ENCODE measurements at places on chromosomes 12 and 14.

DNA sequence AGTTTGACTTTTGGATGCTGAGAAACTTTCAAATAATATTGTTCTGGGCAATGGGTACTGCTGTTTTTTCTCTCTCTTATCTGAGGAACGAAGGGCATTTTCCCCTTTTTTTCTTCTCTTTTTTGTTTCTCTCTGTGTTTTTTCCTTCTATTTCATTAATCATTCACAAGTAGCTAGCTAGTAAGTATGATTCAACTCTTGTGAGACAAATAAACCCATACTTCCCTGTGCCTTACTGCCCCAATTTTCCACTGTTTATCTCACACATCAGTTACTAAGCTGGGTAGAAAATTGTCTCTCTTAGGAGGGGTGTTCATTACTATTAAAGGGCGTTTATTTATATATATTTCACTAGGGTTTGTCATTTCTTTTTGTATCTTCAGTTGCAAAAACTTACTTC, 437.6 kb downstream of the RERGL start:
- H3K27me3 ChIP-seq, result no peaks in the 10 kb centered on the region
- H3K27ac ChIP-seq, result no peak overlapping the region
- H3K4me1 ChIP-seq, result no peaks in the 10 kb centered on the region
- H3K4me3 ChIP-seq, result no peak overlapping the region

DNA sequence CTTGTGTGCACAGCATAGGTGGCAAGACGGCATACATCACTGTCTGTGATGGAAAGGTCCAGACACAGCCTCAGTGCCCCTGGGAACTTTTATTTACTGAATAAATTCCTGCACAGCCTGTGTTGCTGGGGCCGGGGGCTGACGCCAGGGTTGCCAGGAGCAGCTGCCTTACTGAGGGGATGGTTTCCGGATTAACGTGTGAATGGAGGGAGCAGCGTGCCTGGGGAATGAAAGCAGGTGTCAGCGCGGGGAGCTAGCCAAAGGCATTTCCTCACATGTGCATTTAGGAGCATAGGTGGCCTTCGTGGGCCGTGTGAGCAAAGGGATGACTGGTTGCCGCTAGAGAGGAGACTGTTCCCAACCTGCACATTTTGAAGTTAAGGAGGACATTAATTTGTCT, 41.6 kb downstream of the SFSWAP start:
- H3K4me3 ChIP-seq, result no peak overlapping the region
- peaks cover 60% of the 10 kb centered on the region for H3K36me3 ChIP-seq
- H3K27me3 ChIP-seq, result no peaks in the 10 kb centered on the region
- H3K27ac ChIP-seq, result no peak overlapping the region
- no peaks in the 10 kb centered on the region for H3K4me1 ChIP-seq

DNA sequence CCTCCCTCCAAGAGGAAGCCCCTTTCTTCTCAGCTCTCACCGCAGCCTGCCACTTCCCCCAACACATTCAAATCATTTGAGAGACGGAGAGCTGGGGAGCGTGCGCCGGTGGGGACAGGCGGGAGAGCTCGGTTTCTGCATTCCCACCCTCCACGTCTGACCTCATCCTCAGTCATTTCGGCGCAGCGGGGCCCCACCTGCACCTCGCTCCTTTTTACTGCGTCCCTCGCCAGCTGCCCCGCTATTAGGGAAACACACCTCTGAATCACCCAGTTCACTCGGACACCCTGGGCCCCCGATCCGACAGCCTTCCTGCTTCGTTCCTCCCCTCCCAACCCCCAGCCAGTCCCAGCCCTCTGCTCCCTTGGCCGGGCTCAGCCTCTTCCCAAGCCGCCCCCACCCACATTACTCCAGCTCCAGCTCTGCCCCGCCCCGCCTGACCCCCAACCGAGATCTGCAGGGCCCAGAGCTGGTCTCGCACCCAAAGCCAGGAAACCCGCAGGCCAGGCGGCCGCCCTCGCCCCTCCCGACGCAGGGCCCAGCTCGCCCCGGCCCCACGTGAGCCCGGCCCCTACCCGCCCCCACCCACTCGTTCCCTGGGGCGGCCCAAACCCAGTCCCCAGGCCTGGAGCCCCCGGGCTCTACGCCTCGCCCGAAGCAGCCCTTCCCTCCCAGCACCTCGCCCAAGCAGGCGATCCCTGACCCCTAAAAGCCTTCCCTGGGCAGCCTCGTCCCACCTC, 783 bp downstream of the CORO1C start:
- no peaks in the 10 kb centered on the region for H3K36me3 ChIP-seq
- no peaks in the 10 kb centered on the region for H3K27me3 ChIP-seq
- H3K27ac ChIP-seq, result peak overlapping the region; percentile 98
- DNase-seq, result no peak
- peaks cover 53% of the 10 kb centered on the region for H3K4me1 ChIP-seq
- H3K4me3 ChIP-seq, result peak overlapping the region; percentile 88

GRCh38 chr12:132360410-132360809, 31.0 kb upstream of the GALNT9 start:
- no peaks in the 10 kb centered on the region for H3K27me3 ChIP-seq
- no peak overlapping the region for H3K27ac ChIP-seq
- no peak overlapping the region for H3K4me3 ChIP-seq
- DNase-seq, result no peak

DNA sequence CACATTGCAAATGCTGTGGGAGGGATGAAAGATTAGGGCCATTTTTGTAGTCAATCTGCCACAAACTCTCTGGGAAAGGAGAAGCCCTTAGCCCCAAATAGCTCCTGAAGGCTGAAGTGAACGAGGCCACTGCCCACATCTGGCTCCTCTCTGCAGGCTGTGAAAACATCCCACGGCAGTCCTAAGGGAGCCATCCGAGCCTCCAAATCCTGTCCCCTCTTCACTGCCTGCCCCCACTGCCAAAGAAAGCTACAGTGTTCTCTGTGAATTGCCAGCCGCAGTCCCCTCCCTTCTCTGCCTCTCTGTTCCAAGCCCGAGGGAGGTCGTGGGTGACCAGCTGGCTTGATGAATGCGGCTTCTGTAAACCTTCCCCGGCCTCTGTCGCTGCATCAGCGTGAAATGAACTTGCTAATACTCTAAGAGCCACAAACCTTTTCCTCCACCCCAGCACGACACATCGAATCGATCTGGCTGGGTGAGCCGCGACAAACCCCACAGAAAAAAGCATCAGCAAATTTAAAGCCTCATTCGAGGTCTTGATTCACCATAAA, 180.7 kb upstream of the NRXN3 start:
- no peaks in the 10 kb centered on the region for H3K4me1 ChIP-seq
- no peak overlapping the region for H3K27ac ChIP-seq
- no peaks in the 10 kb centered on the region for H3K27me3 ChIP-seq
- H3K4me3 ChIP-seq, result no peak overlapping the region
- DNase-seq, result peak; percentile 69

- no peaks in the 10 kb centered on the region for H3K36me3 ChIP-seq
- no peak for DNase-seq
- H3K27ac ChIP-seq, result peak overlapping the region; percentile 50
- H3K27me3 ChIP-seq, result no peaks in the 10 kb centered on the region
- H3K4me3 ChIP-seq, result no peak overlapping the region
- peaks cover 9% of the 10 kb centered on the region for H3K4me1 ChIP-seq
Measured at GRCh38 chr14:80522936-80523335, 311.6 kb upstream of the DIO2 start.

- H3K36me3 ChIP-seq, result no peaks in the 10 kb centered on the region
- no peak overlapping the region for H3K4me3 ChIP-seq
- no peak for DNase-seq
- no peak overlapping the region for H3K27ac ChIP-seq
Measured at GRCh38 chr12:114226241-114226928, 179.6 kb downstream of the TBX5 start.

DNA sequence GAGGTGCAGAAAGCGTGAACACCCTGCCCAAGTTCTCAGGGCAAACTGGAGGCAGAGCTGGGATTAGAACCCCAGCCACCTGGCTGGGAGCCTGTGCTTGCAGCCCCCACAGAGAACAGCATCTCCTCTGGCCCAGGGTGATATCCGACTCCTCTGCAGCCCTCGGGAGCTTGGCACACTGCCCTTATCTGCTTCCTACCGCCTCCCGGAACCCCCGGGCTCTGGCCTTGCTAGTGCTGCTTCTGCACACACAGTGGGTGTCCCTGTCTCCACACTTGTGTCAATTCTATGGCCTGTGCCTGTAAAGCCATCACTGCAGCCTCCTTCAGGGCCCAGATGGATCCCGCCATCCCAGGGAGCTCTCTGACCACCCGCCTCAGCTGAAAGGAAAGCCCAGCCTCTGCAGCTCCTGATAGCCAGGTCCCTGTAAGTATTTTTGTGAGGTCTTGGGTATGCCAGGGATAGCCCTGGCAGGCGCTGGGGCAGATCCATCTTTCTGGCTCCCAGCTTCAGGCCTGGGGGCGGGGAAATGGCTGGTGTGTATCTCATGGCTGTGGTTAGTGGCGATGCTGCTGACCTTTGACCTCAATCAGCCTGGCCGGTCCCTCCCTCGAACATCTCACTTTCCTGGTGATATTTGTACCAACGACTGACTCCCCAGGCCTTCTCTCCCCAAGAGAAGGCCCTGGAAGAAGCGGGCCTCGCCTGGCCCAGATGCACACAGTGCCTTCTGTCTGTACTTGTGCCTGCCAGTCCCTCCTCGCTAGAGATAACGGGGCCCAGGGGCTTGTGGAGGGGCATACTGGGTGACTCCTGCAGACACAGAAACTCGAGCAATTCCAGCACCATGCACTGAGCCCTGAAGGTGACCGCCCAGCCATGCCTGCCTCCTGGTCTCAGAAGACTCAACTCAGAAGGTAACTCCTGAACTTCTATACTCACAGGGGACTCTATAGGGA, 183.8 kb downstream of the CALM1 start:
- no peaks in the 10 kb centered on the region for H3K27me3 ChIP-seq
- H3K27ac ChIP-seq, result no peak overlapping the region
- no peak for DNase-seq
- H3K4me3 ChIP-seq, result no peak overlapping the region

GRCh38 chr12:71426300-71427047, 13.1 kb upstream of the LGR5 start:
- H3K36me3 ChIP-seq, result no peaks in the 10 kb centered on the region
- H3K27ac ChIP-seq, result no peak overlapping the region
- no peaks in the 10 kb centered on the region for H3K4me1 ChIP-seq
- DNase-seq, result no peak

DNA sequence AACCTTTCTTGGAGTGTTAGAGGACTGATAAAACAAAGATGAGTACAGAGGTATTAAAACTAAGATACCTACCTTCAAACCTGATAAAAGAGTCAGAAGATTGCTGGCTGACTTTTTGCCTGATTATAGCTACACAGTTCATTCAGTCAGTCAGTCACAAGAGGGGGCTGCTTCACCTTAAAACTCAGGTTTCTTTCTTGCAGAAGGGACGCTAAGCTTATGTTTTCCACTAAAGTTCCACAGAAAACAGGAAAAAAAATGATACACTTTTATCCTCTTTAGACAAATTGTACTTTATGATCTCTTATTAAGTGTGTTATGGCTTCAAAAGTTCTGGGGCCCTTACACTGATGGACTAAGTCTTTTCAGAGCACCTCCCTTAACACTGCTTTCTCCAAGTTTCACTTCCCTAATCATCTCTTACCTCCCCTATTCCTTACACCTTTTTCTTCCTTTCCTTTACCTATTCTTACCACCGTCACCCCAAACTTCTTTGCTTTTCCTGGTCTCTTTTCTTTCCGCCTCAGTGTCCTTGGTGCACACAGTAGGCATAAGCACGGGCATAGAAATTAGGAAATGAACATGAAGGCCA, 448.7 kb upstream of the OR4E1 start:
- H3K4me3 ChIP-seq, result no peak overlapping the region
- no peak for DNase-seq
- no peaks in the 10 kb centered on the region for H3K4me1 ChIP-seq

DNA sequence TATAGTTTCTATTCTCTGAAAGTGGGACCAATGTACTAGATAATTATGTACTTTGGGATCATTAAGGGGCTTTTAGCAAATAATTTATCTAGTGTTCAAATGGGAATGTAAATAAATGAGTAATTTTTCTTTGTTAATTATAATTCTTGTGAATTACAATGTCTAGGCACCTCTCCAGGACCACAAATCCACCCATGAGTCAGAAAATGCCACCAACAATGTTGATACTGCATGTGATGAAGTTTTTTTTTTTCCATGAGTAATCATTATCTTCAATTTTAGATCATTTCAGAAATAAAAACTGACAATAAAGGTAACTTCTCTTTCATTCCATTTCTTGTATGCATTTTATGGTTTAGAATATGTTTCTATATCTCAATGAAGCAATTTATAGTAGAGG, 470.3 kb downstream of the VRK1 start:
- no peak overlapping the region for H3K27ac ChIP-seq
- DNase-seq, result no peak
- no peaks in the 10 kb centered on the region for H3K4me1 ChIP-seq
- H3K4me3 ChIP-seq, result no peak overlapping the region
- no peaks in the 10 kb centered on the region for H3K27me3 ChIP-seq
- H3K36me3 ChIP-seq, result no peaks in the 10 kb centered on the region

GRCh38 chr12:110809149-110809548, 37.6 kb upstream of the CCDC63 start:
- no peaks in the 10 kb centered on the region for H3K36me3 ChIP-seq
- H3K27me3 ChIP-seq, result no peaks in the 10 kb centered on the region
- no peak for DNase-seq
- H3K27ac ChIP-seq, result no peak overlapping the region
- H3K4me1 ChIP-seq, result no peaks in the 10 kb centered on the region

DNA sequence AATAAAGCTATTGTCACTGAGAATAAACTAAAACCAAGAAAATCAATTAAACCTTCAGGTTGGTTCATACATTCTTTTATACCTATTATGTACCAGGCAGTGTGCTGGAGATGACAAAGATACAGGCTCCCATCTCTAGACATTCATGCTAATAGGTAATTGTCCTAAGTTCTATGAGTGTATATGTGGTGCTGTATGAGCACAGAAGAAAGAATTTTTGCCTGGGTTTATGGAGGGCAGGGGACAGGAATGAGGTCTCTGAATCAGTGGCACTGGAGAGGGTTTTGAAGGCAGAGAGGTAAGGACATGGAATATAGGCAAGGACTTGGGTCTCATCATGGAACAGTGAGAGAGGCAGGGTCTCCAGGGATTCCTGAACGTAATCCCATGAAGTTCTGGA, 38.7 kb downstream of the MAP1LC3B2 start:
- H3K27ac ChIP-seq, result peak overlapping the region; percentile 80
- no peaks in the 10 kb centered on the region for H3K27me3 ChIP-seq
- no peak for DNase-seq
- no peak overlapping the region for H3K4me3 ChIP-seq
- H3K4me1 ChIP-seq, result peaks cover 50% of the 10 kb centered on the region
- no peaks in the 10 kb centered on the region for H3K36me3 ChIP-seq

DNA sequence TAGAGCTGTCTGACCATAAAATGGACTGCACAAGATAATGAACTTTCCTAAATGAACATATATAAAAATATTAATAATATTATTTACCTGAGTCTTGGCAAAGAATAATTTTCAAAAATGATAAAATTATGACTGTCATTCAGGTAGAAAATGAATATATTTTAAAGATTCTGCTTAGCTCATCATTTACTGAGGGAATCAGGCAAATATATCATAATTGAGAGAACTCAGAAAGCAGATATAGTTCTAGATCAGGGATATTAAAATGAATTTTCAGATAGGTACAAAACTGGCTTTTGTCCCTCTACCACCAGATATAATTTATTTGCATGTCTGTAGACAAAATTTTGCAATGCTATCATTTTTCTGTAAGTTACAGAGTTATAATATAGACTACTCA, 86.1 kb upstream of the CPM start:
- DNase-seq, result no peak
- no peaks in the 10 kb centered on the region for H3K4me1 ChIP-seq
- no peak overlapping the region for H3K27ac ChIP-seq
- no peaks in the 10 kb centered on the region for H3K36me3 ChIP-seq

- H3K27me3 ChIP-seq, result no peaks in the 10 kb centered on the region
- no peak overlapping the region for H3K27ac ChIP-seq
- H3K36me3 ChIP-seq, result no peaks in the 10 kb centered on the region
Measured at GRCh38 chr12:110636516-110636915, 22.6 kb downstream of the TCTN1 start.

Data from vagina (tissue), 2 donors.